ENCODE measurements at places on chromosomes 16 and 17.

DNA sequence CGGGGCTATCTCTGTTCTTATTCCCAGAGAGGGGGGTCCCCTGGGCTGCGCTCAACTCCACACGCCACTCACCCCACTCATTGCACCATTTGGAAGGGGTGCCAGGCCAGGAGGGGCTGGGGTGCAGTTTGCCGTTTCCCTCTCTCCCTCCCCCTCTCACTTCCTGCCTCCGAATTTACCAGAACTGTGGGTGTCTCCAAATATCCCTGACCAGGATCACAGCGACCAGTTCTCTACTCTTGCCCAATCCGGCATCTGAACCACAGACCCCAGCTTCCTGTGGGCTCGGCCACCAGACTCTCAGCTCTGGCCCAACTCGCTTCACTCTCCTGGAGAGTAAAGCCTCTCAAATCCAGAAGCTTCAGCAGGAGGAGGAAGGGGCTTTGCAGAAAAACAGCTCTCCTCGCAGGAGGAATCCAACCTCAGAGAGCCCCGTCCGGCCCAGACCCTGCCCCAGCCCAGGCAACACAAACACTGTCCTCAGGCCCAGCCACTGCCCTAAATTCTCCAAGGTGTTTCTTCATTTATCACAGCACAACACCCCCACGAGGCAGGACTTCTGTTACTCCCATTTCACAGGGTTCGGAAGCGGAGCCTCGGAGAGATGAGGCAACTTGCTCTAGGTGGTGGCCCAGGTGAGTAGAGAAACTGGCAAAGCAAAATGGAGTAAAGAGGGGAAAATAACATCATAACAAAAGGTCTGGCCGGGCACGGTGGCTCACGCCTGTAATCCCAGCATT lies 423 bp upstream of the ASGR2 start:
- no peak for DNase-seq

DNA sequence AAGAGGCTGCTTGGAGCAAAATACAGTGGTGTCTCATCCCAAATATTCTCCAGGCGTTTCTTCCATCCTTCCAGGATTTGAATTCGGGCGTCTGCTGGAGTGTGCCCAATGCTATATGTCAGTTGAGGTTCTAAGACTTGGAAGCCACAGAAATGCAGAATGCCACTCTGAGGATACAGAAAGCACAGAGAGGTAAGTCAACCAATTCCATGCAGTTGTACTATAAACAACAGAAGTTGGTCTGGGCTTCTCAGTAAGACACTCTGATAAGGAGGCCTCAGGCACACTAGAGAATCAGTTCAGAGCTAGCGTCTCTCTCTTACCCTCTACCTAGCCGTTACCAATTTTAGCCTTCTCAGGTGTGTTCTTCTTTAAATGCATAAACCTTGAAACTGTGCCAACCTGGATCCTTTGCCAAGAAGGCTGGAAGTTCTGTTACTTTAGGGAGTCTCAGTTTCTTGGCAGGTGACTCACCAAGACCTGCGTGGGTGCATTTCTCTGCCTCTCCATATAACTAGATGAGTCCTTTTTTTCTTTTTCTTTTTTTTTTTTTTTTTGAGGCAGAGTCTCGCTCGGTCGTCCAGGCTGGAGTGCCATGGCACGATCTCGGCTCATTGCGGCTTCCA lies 15.1 kb downstream of the NQO1 start:
- no peak for DNase-seq

DNA sequence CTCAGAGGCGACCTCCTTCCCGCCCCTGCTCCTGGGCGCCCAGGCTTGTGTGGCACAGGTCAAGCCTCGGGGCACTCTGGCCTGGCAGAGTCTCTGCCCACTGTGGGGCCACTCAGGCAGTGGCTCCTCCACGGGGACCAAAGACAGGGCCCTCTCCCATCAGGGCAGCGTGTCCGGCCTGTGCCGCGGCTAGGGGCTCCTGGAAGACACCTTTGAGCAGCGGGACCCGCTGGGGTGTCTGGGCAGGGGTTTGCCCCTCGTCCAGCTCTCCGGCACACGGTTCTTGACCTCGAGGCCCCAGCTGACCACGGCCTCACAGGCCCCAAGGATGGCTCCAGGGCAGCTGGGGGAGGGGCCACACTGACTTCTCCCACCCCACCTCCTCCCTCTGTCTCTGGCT lies 24.7 kb upstream of the SSTR5 start:
- no peak for DNase-seq

DNA sequence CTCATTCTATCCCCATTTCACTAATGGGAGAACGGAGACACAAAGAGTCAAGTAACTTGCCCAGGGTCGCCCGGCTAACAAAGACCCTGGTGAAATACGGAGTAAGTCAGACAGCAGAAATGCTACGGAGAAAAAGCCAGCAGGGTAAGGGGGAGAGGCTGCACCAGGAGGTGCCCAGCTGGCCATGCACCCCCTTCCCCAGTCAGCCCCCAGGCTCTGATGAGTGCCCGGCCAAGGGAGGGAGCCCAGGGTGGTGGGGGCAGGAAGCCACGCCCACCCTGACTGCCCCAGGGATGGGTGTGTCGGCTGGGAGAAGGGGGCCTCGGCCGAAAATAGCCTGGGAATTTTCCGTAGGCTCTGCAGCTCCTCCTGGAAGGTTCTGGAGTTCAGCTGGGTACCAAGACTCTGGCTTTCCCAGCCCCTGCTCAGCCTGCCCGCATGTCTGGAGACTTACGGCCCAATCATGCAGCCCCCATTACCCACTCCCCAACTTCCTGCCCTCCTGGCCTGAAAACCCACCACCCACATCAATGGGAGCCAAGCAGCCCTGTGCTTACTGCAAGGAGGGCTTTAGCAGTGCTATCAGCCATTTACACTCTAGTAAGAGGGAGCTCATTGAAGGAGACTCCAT lies 4.2 kb downstream of the CARHSP1 start:
- DNase-seq: no peak

DNA sequence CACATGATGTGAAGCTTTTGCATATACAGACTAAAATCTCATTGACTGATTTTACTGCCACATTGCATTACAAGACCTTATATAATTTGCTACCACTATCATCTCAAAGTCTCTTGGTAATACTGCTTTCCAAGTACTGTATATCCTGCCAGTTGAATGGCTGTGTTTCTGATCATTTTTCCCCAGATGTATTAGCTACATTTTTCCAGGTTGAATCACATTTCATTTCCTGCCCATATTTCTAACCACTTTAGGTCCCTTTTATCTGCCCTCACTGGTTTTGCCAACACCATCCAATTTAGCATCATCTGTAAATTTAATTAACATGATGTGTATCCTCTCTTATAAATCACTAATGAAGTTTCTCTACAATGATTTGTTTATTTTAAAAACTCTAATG lies 365.7 kb upstream of the PMFBP1 start:
- no peak for DNase-seq

- DNase-seq: no peak
These were observed 49.3 kb upstream of the WSB1 start for GRCh38 chr17:27244491-27245223.

- no peak for DNase-seq
These were observed 296.2 kb downstream of the SEC14L1 start for GRCh38 chr17:77437017-77437416.

Data from memory B cell (primary cell).